ENCODE measurements at places on chromosomes 3 and 15.

- no peak for DNase-seq
Measured at GRCh38 chr3:187198490-187198889, 1.2 kb downstream of the RTP1 start.

DNA sequence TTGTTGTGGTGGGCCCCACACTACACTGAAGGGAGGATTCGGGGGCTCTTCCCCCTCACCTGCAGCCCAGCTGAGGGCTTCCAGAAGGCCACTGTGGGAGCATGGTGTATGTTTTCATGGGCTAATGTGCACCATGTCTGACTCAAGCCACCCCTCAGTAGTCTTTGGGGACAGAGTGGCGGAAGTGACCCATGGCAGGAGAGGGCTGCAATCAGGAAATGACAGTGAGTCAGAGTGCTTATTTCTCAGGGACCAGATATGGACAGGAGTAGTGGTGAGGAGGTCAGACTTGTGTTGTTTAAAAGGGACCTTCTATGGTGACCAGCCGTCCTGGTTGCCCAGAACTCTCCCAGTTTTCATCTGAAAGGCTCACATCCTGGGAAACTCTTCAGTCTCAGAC lies 32.8 kb upstream of the SLC9A9 start:
- DNase-seq: no peak

GRCh38 chr3:151864423-151865101 lies 8.9 kb upstream of the SUCNR1 start:
- DNase-seq: peak; percentile 69

- no peak for DNase-seq
Measured at GRCh38 chr3:154818676-154819255, 261.4 kb upstream of the MME start.
